H4 (cell line): ENCODE measurements at places on chromosomes 3 and 15.
A peak's percentile ranks its signal among the peaks of the same experiment; 100 is the strongest.

DNA sequence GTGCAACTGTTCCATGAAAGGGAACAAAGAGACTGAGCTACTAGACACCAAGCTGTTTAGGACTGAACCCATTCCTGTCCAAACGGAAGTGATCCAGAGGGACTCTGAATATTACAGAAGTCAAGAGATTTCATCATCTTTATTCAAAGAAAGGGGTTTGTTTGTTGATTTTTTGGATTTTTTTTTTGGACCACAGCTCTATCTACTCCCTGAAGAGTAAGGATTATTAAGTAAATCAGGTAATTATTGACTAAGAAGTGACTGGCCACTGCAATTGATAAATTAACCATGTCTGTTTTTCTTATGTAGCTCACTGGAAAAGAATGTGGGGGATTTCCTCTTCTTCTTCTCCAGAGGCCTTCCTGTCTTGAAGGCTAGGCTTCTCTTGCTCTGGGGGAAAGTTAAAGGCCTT lies 146.6 kb upstream of the TPM1 start:
- peak; percentile 35 for DNase-seq

- DNase-seq, result no peak
These were observed 41.7 kb upstream of the ZBTB38 start for GRCh38 chr3:141326626-141327025.

DNA sequence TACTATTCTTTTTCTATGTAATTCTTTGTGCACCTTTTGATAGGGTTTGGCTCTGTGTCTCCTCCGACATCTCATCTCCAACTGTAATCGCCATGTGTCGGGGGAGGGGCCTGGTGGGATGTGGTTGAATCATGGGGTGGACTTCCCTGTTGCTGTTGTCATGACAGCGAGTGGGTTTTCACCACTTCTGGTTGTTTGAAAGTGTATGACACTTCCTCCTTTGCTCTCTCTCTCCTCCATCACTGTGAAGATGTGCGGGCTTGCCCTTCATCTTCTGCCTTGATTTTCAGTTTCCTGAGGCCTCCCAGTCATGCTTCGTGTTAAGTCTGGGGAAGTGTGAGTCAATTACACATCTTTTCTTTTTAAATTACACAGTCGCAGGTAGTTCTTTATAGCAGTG lies 225.8 kb upstream of the DPPA4 start:
- no peak for DNase-seq

DNA sequence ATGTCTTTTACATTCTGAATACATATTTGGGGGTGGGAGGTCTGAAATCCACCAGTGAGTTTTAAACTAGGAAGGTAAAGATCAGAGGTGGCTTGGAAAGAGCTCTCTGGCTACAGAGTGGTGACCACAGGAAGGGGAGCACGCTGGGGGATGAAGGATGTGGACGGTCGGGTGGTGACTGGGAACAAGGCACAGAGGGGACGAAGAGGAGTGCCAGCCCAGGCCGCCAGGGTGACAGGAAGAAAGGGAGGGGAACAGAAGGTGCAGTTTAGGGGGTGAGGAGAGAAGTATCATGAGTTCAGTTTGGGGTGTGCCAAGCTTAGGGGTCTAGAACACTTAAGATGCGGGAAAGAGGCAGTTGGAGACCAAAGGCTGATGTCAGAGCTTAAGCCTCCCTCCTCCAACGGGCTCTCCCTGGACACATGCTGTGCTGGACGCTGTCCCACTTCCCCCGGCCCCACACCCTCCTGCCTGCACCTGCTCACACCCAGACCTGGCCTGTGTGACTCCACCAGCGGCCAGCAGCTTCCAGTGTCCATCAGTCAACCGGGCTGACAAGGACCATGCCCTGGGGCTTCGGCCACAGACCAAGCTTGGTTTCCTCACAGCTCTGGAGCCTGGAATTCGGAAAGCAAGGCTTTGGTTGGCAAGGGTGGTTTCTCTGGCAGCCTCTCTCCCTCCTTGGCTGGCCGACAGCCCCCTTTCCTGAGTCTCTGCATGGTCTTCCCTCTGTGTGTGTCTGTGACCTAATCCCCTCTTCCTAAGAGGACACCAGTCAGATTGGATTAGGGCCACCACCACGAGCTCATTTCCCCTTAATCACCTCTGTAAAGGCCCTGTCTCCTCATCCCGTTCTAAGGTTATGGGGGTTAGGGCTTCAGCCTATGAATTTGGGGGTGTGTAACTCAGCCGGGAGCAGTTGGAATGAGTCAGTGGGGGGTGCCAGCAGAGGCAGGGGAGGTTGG lies 120.4 kb upstream of the IQSEC1 start:
- no peak for DNase-seq

DNA sequence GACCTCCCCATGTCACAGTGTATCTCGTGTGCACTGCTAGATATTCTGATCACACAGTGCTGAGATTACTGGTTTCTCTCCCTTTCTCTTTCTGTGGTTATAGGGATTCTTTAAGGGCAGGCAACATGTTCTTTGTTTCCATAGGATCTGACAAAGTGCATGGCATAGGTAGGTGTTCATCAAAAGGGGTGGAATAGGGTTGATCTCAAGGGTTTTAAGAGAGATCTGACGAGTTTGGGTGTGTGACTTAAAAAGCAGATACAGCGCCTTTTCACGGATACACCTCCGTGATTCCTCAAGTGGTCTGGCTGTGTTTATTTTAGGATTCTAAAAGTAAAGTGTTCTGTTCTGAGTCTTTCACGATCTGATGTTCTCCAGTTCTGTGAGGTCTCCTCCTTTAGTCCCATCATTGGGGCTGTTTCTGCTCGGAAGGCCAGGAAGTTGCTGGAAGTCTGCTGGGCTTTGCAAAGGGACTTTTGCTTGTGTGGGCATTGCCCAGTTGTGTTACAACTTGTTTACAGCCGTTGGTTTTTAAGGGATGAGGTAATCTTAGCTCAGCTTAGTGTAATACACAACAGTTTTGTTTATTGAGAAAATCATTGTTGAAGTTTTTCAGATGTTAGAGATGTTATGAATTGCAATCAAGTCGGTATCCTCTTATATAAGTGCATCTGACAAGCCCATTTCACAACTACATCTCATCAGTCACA lies 34.8 kb downstream of the IGF1R start:
- DNase-seq, result peak; percentile 70

GRCh38 chr3:46089237-46090011 lies 62.1 kb upstream of the XCR1 start:
- DNase-seq, result peak; percentile 51

DNA sequence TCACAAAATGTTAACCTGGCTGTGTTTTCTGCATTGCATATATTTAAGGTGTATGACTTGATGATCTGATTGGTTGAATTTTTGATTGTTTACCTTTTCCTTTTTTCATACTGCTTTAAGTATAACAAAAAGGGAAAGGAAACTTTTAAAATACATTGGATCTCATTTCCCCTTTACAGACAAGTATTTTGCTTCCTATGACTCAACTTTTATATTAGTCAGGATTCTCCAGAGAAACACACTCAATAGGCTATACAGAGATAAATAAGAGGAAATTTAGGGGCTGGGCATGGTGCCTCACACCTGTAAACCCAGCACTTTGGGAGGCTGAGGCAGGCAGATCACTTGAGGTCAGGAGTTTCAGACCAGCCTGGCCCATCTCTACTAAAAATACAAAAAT lies 205.8 kb downstream of the TJP1 start:
- no peak for DNase-seq

- DNase-seq, result no peak
These were observed 4.5 kb downstream of the ARL8B start for GRCh38 chr3:5126586-5126985.
